ENCODE measurements at places on chromosomes 7 and 10.
A peak's percentile ranks its signal among the peaks of the same experiment; 100 is the strongest.

DNA sequence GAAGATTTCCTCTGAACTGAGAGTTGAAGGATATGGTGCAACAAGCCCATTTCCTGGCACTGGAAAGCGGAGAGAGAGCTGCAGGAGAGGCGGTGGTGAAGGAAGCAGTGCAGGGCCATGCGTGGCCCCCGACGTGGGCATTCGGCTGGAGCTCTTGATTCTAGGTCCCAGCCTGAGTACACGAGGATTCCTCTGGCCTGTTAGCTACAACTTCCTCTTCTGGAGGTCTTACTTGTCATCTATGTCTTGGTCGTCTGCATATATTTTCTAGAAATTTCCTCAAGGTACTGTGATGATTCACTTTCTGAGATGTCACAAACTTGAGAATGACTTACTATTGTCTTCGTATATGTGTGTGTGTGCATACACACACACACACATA lies 59.2 kb upstream of the JAZF1 start:
- no peak for DNase-seq

GRCh38 chr10:76133597-76134255 lies 702.3 kb downstream of the LRMDA start:
- no peak for DNase-seq

DNA sequence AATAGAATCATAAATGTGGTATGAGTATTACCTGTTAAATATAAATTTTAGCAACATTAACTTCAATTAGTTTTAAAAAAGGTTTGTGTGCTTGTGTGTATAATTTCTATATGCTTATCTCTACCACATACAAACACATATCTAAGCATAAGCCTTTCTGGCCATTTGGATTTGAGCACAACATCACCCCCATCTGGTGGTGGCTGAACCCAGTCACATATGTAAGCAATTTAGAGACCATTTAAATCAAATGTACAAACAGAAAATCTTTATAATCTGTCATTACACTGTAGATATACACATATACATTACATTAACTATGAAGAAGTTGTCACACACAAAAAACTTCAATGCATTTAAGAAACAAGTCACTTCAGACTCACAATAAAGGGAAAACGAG lies 31.7 kb downstream of the GPR22 start:
- peak; percentile 73 for DNase-seq

GRCh38 chr7:27661811-27662489 lies 733 bp downstream of the HIBADH start:
- DNase-seq = no peak

DNA sequence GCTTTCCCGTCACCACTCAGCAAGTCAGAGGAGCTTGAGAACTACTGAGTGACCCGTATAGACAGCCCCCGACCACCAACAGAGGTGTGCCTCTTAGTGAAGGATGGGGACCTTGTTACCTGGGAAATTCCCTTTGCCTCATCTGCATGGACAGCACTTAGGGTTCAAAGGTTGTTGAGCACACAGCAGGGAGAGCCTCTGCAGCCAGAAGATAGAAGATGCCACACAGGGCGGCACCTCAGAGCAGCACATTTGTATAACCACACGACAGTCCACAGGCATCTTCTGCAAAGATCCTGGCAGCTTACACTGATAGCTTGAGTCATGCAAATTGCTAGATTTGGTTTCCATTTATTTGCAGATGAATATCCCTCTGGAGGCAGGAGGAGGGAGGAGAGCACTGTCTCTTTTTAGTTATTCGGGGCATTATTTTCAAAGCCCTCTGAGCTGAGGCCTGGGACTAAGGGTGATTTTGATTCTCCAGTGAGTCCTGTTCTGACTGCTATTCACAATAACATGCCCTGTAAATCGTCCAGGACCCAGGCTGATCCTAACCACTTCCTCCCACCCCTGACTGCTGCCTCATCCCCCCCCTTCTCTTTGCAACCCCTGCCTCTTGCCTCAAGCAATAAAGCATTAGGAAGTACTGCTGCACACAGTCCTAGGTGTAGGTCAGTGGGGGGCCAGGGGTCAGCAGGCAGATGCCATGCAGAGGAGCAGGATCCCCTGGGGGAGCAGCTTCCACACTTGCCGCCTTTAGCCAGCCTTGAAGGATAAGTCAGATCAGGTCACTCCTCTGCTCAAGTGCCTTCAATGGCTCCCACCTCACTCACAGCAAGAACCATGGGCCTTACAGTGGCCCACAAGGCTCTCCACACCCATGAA lies 24.6 kb upstream of the INMT start:
- no peak for DNase-seq

DNA sequence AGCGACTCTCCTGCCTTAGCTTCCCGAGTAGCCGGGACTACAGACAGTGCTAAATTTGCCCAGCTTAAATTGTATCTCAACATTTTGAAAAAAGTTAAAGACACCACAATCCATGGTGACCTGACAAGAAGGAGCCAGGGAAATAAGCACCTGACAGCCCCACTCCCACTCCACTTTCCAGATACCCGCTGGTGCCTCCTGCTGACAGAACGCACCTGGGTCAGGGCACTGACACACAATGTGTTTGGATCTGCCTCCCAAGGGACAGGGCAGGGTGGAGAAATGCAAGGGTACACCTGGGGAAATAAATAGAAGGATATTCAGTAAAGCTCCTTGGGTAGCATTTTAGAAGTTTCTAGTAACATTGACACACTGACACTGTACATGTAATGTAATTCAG lies 58.9 kb upstream of the OPN4 start:
- no peak for DNase-seq

GRCh38 chr7:13602036-13602435 lies 387.4 kb downstream of the ETV1 start:
- no peak for DNase-seq

DNA sequence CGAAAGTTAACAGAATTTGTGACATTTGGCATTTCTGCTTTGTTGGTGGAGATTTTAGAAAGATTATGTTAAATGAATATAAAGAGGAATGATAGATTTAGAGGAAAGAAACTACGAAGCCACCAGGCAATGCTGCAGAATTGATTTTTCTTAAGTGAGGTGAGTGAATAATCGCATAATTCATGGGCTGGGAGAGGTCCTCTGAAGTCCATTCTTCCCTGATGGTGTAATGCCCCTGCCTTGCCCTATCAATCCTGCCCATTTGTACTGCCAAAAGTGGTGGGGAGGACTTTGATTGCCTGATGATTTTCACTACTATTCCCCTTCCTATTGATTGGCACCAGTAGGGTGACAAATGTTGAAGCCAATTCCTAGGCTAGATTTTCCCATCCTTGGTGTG lies 125.9 kb downstream of the C10orf90 start:
- DNase-seq = no peak

DNA sequence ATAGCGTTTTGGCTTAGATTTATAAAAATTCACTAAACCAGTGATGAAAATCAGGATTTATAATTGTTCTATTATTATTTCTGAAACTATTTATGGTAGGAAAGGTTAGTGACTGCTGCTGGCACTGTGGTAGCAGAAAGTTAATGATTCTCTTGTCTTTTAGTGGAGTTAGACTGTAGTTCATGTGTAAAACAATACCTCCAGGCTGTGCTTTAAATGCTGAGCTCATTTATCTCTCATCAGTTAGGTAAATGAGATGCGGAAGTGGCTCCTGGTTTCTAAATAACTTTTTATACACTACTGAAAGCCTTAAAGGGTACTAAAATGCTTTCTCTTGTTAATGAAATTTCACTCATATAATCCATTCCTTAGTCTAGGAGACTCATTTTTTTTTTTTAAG lies 326.8 kb upstream of the POT1 start:
- peak; percentile 32 for DNase-seq

GRCh38 chr7:70188901-70189650 lies 590.8 kb downstream of the AUTS2 start:
- no peak for DNase-seq

- peak; percentile 89 for DNase-seq
Measured at GRCh38 chr7:121994625-121995410, 121.9 kb downstream of the PTPRZ1 start.

DNA sequence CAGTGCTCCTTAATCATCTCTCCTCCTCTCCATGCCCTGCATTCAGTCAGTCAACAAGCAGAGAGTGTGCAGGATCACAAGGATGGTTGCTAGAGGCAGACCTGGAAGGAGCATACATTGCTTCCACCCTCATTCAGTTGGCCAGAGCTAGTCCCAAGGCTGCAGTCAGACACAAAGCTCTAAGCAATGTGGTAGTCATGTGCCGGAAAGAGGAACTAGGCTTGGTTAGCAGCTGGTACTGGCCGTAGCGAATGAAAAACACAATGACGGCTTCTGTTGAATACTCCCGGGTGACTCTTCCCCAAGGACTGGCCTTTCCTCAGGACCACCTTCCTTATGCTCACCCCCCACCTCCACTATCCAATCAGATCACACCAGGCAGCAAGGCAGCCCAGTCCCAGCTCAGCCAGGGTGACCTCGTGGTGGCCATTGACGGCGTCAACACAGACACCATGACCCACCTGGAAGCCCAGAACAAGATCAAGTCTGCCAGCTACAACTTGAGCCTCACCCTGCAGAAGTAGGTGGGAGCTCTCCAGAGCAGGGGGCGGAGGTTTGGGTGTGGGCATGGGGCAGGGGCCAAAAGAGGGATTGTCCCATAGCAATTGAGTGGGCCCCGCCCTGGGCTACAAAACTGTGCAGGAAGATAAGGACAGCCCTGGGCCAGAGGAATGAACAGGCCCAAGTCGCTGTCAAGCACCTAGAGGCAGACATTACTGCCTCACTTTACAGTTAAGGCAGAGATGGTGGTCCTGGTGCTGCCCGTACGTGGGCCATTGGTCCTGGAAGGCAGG lies 10.9 kb downstream of the LDB3 start:
- no peak for DNase-seq

GRCh38 chr7:7568553-7568952 lies 1.9 kb downstream of the MIOS start:
- DNase-seq = no peak

- DNase-seq = no peak
Measured at GRCh38 chr10:132639470-132639869, 101.9 kb downstream of the INPP5A start.

DNA sequence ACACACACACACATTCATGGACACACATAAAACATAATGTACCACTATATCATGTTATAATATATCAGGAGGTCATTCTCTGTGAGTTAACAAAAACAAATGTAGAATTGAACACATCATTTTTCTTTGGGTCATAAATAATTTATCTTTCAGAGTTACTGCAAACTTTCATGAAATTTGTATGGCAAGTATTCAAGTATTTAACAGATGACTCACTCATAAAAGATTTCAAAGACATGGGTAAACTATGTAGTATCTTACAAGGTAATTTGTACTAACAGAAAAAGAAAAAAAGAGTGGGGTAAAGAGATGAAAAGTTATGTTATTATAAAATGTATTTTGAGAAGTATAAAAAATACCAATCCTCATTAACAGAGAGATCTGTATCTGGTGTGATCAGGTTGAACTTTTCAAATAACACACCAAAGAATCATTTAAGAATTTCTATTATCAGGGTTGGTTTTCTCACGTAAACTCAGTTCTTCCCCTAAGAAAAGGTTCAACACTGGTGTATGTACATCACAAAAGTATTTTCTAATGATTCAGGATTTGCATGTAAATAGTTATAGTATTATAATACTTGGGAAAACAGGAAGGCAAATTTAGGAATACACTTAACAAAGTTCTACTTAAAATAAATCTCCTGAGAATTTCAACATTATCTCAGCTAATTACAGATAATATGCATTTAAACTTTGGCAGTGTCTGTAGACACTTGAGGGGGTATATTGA lies 933.1 kb upstream of the LRRN3 start:
- peak; percentile 1 for DNase-seq

DNA sequence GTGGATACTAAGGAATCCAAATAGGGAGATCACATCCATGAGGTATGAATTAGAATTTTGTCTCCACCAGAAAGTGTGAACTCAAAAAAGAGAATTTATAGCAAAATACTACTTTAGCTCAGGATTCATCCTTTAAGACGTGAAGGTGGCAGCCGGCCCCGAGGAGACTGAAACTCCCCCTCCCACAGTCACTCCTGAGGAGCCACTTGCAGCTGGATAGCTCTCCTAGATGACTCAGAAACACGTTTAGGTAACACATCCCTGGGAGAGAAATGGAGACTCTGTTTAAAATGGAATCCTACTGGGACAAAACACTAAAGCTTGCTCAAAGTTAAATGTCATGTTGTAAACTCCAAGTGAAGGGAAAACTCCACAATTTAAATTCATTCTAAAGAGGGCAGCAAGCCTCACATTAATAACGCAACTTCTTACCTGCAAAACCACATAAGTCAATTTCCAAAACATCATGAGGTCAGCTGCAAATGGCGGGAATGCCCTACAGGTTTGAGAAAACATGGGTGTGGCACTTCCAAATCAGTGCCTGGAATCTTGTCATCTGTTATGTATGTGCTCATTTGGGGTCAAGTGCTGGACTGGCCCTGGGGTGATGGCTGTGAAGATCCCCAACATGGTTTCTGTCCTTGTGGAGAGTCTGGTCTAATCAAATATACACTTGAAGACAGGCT lies 46.2 kb downstream of the ICA1 start:
- DNase-seq = peak; percentile 3

- DNase-seq = no peak
Measured at GRCh38 chr7:114832906-114833595, 88.8 kb upstream of the MDFIC start.

- peak; percentile 74 for DNase-seq
Measured at GRCh38 chr7:17802056-17802455, 138.2 kb downstream of the SNX13 start.

GRCh38 chr10:79028056-79028430 lies 40.7 kb upstream of the ZMIZ1 start:
- DNase-seq = no peak

DNA sequence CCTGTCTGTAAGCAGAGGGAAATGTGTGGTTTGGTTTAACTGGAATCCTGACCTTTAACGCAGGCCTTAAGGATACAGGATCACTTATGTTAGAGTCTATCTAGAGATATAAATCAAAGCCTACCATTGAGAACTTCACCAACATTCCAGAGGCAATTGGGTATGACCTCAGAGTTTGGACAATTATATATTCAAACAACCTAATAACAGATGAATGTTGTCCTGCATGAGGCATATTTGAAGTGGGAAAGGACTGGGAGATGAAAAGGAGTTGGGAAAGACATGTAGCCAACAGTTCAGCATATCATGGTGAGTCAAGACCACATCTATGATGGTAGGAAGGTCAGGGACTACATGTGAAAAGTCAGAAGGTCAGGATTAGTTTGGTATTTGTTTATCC lies 274.2 kb downstream of the DOCK4 start:
- DNase-seq = no peak

Data from epithelial cell of esophagus (primary cell).